ENCODE measurements at places on chromosomes 3 and 15. TPM values are rescaled to one million over a fixed set of nuclear protein-coding genes. Genes with fewer than 3 reads are reported as not detected.

Gene PLA2G4D
- total RNA-seq: not detected

- no peak for DNase-seq
Observed at GRCh38 chr3:184380185-184380626, 352 bp downstream of the CHRD start.

GRCh38 chr3:11665331-11665730, 21.6 kb upstream of the VGLL4 start:
- DNase-seq: no peak

- no peak for DNase-seq
Observed at GRCh38 chr15:68281008-68281407, 3.5 kb downstream of the FEM1B start.

Gene EFL1
- total RNA-seq: 29.6 TPM

DNA sequence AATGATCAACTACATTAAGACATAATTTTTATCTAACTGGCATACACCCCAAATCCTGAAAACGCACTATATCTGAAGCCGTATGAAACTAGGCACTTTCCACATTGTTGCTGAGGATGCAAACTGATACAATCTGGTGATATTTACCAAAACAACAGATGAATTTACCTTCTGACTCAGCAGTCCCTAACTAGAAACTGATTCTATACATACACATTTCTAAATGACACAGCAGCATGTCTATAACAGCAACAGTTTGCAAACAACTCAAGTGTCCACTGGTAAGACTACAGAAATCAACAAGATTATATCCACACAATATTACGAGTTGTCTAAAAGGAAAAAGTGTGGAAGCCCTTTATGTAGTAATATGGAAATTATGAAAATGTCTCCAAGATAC, 22.9 kb downstream of the SECISBP2L start:
- DNase-seq: no peak

Gene GOLGA8J
- 6.0 TPM for total RNA-seq

Gene ELL3
- total RNA-seq: not detected

DNA sequence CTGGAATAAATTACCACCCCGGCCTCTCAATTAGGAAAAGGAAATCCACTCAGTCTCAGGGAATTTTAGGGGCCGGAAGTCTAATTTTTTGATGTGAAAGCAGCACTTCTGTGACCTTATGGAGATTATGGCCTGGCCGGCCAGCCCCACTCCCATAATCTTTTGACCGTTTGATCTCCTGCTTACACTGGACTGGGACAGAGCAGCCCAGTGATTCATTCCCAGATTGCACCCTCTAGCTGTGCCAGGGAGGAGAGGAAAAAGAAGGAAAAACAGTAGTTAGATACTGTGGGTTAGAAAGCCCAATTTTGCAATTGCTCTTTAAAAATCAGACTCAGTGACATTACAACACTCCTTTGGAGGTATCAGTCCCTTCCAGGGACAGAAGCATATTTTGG, 32.4 kb downstream of the GJD2 start:
- DNase-seq: no peak

Gene SERF2
- total RNA-seq: 476 TPM

DNA sequence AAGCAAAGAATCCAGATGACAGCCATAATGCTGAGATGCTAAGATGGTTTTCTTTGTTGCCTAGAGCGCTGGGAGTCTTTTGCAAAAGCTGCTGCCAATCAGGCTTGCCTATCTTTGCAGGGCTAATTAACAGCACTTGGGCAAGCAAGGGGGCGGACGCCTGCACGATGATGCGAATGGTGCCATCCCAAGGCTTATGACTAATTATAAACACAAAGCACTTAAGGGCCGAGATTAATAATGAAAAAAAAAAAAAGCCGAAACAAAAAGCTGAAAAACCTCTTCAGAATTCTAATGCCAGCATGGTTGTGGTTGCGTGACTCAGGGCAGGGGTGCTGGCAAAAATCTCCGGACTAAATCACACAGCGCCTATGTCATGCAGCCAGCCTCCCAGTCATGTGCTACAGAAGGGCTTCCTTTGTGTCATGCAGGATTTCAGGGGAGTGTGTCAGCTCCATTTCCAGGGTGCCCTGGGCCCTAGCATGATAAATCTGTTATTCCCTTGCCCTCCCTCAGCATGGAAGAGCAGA, 185.0 kb upstream of the ANKRD28 start:
- no peak for DNase-seq

Gene SPATA12
- not detected for total RNA-seq

- no peak for DNase-seq
Observed at GRCh38 chr3:114450008-114450596, 156.3 kb downstream of the TIGIT start.

GRCh38 chr3:27713078-27713423, 9.1 kb downstream of the EOMES start:
- DNase-seq: no peak

- DNase-seq: no peak
Observed at GRCh38 chr3:39644176-39644575, 165.2 kb upstream of the MYRIP start.

DNA sequence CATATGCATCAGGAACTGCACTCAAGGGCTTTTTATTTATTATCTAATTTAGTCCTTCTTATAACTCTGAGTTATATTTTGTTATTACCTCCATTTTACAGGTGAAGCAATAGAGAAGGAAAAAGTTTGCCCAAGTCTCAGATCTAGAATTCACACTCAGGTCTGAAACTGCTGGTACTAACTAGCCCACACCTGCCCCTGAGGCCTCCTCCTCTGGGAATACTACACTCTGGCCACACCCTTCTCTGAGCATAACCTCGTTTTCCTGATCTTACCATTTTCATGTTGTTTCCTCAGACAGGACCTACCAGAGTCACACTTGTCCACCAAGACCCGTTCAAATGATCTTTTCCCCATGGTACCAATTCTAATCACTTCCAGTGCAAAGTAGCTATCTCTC, 94.1 kb upstream of the CHRM5 start:
- no peak for DNase-seq

Gene HGD
- 0.80 TPM for total RNA-seq

Gene CCR1
- 26.0 TPM for total RNA-seq

All from natural killer cell (primary cell).